ENCODE measurements at places on chromosomes 1 and 21.

DNA sequence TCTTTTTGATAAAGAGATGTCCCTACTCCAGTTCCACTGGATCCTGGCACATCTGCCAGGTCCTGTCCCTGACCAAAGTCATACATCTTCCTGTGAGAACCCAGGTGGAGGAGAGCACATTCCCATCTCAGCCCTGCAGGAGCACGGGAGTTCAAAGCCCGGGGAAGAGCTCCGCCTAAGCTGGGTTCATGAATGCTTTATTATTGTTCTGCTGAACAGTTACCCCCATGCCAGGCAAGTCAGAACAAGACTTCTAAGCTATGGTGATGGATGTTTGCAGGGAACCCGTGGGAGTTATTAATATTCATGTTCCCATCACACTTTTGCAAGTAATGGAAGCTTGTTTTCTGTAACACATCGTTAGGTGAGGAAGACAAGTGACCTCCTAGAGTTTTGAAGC, 62.9 kb downstream of the SEC16B start:
- DNase-seq = no peak

- DNase-seq = no peak
Measured at GRCh38 chr1:221025501-221025900, 146.3 kb downstream of the HLX start.

GRCh38 chr1:33171977-33172813, 9.6 kb downstream of the TRIM62 start:
- DNase-seq = no peak

- DNase-seq = no peak
Measured at GRCh38 chr1:201535046-201535918, 3.6 kb upstream of the NAV1 start.

- no peak for DNase-seq
Measured at GRCh38 chr1:225435076-225435475, 7.2 kb upstream of the LBR start.

- no peak for DNase-seq
Measured at GRCh38 chr1:1359664-1360468, 1.5 kb upstream of the MXRA8 start.

GRCh38 chr21:32312976-32313375, 14.3 kb downstream of the MRAP start:
- DNase-seq = no peak

GRCh38 chr21:44658541-44658910, 794 bp downstream of the KRTAP12-3 start:
- no peak for DNase-seq

DNA sequence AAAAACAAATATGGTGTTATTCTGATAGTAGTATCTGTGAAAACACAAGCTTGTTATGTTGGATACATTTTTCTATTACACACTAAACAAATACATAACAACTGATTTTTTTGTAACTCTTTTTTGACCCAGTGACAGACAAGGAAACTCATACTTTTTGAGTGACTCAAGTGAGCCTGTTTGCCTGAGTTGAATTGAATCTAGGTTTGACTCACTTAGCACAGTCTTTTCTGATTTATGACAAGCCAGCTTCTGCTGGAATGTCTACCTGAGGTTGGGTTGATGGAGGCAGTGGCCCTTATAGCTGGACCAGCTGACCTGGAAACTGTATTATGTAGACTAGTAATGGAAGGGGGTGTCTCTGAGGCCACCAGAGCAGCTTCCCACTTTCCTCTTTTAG, 4.2 kb upstream of the CLCA4 start:
- DNase-seq = no peak

GRCh38 chr1:111475701-111476100, 1.9 kb downstream of the C1orf162 start:
- DNase-seq = no peak

DNA sequence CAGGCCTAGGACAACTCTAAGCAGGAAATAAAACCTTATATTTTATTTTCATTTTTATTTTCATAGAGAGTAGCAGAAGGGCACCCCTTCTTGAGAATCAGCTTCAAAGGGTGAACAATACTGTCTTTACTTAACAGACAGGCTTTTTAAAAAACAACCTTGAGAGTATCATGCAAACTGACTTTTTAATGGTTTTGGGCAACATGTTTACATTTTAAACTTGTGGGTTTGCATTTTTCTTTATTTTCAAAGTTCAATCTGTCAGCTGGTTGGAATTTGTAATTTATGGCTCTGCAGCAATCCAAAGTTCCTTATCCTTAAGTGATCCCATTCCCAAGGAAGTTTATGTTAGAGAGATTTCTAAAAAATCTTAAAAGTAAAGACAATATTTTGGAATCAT, 392.3 kb upstream of the ADAMTS5 start:
- DNase-seq = no peak

GRCh38 chr21:22961258-22961657, 1963.0 kb downstream of the NCAM2 start:
- no peak for DNase-seq

DNA sequence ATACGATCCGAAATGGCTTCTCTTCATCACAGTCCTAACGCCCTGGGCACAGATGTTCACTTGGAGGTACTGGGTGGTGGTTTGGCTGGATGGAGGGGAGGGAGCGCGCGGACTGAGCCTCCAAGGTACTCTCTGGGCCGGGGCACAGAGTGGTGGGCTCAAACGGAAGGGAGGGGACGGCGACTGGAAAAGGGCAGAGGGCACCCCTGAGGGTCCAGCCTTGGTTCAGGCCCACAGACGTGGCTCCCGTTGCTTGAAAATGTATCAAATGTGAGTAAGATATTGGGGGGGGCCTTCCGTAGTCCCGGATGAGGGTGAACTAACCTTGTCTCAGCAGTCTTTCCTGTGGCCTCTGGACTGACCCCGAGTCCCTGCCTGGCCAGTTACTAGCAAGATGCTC, 463 bp downstream of the IL12RB2 start:
- peak; percentile 57 for DNase-seq

GRCh38 chr21:38511662-38512243, 13.5 kb upstream of the ERG start:
- no peak for DNase-seq

DNA sequence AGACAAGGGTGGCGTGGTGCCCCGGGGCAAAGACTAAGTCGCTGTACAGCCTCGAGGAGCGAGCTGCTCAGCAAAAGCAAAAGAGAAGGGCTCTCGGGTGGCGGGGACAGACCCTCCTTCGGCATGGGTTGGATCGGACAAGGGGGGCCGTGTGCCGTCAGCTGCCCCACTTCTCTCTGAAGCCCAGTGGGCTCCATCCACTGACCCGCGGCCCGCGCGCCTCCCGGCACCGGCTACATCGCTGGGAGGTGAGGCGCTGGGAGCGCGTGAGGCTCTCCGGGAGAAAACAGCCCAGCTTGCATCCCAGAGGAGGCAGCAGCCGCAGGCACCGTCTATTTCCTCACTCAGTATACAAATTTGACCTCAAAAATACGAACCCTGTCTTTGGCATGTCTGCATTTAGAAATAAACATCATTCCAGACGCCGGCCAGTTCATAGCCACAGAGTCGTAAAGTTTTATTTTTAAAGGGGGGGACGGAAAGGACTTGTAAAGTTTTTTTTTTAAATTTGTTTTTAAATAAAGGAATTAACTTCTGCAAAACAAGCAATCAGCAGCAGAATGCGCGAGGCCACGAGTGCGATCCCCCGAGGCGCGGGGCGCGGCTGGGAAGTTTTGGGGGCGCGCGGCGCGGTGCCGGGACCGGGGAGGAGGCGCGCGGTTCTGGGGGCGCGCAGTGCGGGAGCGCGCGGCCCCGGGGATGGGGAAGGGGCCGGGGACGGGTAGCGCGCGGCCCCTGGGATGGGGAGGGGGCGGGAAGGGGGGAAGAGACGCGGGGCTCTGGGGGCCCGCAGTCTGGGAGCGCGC, 689 bp upstream of the GPR137B start:
- no peak for DNase-seq

GRCh38 chr1:49229555-49229954, 452.9 kb upstream of the BEND5 start:
- DNase-seq = no peak

- no peak for DNase-seq
Measured at GRCh38 chr1:164658864-164659263, 99.9 kb downstream of the PBX1 start.

- no peak for DNase-seq
Measured at GRCh38 chr1:25024615-25025350, 94.7 kb upstream of the RUNX3 start.

DNA sequence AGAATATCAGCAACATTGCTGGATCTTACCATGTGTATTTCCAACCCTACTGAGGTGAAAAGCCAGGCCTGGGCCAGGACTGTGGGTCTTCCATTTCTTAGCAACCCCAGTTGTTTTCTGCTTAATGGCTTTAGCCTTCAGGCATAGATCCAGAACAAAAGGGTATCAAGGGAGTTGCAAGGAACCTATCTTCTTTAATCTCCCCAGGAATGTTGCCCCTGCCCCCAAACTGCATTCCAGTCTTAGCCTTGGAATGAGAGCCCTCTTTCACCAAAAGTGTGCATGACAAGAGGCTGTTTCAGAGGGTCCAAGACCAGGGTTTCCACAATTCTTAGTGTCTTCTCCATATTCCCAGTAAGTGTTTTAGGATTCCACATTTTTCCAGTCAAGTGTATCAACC, 87.9 kb upstream of the SOX13 start:
- no peak for DNase-seq

DNA sequence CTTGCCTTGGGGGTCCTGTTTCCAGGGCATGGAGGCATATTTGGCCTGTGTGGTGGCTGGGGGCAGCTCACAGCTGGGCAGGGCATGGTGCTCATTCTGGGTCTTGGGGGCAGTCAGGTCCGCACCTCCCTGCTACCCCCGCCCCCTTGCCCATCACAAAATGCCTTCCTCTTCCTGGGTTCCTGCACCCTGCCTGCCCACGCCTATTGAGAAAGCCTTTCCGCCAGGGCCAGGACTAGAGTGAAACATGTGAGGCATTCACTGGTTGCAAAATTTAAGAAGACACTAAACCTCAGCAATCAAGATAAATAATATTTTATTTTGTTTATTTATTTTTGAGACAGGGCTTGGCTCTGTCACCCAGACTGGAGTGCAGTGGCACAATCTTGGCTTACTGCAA, 19.7 kb downstream of the PTAFR start:
- DNase-seq = no peak

DNA sequence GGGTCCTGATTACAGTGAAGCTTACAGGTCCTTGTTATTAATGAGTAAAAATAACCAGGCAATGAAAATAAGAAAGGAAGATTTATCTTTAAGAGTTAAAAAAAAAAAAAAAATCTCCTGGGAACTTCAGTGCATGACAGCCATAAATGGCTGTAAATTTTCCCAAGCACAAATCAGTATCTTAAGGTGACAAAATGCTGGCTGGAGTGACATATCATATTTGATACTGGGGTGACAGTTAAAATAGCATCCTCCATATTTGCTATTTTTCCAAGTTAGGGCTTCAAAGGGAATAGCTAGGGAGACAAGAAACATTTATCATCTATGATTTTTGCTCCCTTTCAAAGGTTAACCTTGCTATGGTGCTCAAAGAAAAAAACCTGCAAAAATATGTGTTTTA, 226.6 kb downstream of the PRDM2 start:
- no peak for DNase-seq

- DNase-seq = no peak
Measured at GRCh38 chr1:85568660-85569059, 11.9 kb upstream of the CCN1 start.

GRCh38 chr1:90434460-90434859, 282.6 kb downstream of the BARHL2 start:
- DNase-seq = no peak

GRCh38 chr1:103125219-103125618, 16.9 kb upstream of the COL11A1 start:
- DNase-seq = no peak

DNA sequence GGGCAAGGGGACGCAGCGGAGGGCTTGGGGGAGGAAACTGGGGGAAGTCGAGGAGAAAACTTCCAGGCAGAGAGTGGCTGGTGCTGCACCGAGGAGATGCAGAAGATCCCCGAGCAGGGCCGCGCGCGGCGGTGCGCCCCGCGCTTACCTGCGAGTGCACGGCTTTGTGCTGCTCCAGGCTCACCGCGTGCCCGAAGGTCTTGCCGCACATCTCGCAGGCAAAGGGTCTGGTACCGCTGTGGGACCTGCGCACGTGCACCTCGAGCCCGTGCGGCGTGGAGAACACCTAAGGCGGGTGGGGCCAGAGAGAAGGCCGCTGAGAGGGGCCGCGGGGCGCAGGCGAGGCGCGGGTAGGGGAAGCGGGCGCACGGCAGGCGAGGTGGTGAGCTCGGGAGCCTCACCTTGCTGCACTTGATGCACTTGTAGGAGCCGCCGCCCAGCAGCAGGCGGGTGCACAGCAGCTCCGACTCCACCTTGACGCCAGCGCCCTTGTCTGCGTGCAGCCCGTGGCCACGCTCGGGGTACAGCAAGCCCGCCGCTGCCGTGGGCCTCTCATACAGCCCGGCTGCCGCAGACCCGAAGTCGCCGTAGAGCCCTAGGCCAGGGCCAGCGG, 6.4 kb downstream of the GFI1 start:
- DNase-seq = no peak

- no peak for DNase-seq
Measured at GRCh38 chr1:224726441-224727182, 110.5 kb downstream of the CNIH3 start.

- no peak for DNase-seq
Measured at GRCh38 chr21:37484535-37485474, 118.2 kb downstream of the DYRK1A start.

DNA sequence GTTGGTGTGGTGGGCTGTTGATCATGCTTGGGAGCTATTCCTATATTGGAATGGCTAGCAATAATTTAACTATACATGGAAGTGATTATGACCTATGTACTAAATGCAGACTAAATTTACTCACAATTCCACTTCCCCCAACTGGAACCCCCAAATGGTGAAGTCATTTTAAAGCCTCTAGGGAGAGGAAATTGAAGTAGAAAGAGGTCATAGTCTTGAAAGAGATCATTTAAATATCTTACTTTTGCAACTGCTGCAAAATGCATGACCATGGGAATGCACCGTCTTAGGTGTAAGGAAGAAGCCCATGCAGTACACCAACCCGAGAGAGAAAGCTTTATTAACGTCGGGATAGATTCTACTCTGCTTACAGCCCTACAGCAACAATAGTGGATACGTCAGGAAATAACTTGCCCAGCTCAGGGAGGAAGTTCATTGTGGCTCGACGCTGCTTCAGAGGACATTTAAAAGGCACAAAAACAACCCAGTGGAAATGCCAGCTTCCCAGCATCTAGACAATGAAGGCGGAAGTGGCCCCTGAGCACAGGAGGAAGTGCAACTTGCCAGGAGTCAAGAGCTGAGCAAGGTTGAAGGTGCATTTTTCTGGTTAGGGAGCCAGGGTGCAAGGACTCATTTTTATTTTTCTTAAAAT, 26.5 kb downstream of the CYYR1 start:
- DNase-seq = no peak
